NCI-H526 treated with DMSO at 0.1 percent for 48 hours (cell line): ENCODE measurements at places on chromosomes 7 and 10.

DNA sequence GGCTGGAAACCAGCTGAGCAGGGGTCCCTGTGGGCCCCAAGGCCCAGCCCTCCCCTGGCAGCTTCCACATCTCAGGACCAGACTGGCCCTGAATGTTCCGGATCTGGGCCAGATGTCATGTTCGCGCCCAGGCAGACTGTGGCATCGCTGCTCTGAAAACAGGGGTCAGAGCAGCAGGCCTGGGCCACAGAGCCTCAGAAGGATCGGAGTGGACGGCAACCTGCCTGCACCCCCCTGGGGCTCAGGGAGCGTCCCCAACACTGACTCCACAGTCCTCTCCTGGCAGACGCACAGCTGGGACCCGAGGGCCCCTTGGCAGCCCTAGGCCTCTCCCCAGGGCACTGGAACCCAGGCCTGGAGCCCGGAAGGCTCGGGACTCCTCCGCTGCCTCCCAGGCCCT lies 91.3 kb upstream of the DNAAF5 start:
- no peak for DNase-seq

- DNase-seq, result no peak
These were observed 20.2 kb upstream of the TMEM72 start for GRCh38 chr10:44890696-44891563.

DNA sequence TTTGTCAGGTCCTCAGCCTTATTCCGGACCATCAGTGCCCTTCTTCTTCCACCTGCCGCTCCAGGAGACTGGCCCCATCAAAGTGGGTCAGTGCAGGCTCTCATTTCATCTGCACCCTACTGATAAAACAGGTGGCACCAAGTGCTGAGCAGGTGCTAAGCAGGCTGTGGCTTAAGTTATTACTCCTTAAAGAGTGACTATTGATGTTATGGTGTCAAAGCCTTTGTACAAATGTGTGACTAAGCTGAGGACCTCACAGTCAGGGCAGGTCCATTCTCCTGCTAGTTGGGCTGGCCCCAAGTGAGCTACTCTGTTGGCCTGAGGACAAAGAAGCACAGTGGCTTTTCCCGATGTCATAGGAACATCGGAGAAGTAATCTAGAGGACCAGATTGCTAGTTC lies 11.2 kb upstream of the CALD1 start:
- no peak for DNase-seq

DNA sequence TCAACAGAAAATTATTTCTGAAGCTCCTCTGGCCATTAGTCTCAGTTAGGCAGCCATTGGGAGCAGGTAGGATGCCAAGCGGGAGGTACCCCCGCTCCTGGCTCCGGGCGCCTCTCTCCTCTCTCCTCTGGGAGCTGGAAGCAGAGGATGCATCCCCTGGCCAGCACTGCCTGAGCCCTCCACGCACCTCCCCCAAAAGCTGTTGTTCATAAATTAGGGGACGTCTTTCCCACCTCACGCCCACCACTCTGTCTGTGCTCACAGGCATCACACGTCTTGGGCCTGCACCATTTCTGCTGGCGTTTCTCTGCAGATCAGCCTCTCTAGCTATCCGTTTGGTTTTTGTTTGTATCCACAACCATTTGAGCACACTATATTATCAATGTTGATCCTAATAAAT lies 609.0 kb upstream of the FOXK1 start:
- no peak for DNase-seq

- no peak for DNase-seq
These were observed 488.6 kb upstream of the PODXL start for GRCh38 chr7:132045002-132045401.

- DNase-seq, result no peak
These were observed 307.6 kb downstream of the GFRA1 start for GRCh38 chr10:115965376-115965775.

GRCh38 chr7:117090791-117091190 lies 137.5 kb downstream of the ST7 start:
- DNase-seq, result no peak
